RPMI8226 (cell line): ENCODE measurements at places on chromosomes 5 and 9.
A peak's percentile ranks its signal among the peaks of the same experiment; 100 is the strongest.

- DNase-seq: no peak
Observed at GRCh38 chr5:121987685-121988073, 25.9 kb downstream of the SRFBP1 start.

DNA sequence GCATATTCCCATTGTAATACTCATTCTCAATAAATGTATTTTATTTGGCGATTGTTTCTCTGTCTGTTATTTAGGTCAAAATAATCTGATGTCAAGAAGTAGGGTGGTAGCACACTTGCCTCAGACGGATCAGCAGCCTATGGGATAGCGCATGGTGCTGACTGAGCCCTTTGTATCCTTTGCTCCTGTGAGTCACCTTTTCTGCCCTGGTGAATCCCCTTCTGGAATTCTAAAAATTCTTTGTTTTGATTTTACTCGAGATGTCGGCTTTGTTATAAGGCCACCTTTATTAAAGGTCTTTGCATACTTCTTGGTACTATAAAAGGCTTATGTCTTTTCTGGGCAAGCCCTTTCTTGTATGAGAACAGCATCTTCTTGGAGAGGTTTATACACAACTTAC, 1187.8 kb downstream of the CDH9 start:
- DNase-seq: no peak

DNA sequence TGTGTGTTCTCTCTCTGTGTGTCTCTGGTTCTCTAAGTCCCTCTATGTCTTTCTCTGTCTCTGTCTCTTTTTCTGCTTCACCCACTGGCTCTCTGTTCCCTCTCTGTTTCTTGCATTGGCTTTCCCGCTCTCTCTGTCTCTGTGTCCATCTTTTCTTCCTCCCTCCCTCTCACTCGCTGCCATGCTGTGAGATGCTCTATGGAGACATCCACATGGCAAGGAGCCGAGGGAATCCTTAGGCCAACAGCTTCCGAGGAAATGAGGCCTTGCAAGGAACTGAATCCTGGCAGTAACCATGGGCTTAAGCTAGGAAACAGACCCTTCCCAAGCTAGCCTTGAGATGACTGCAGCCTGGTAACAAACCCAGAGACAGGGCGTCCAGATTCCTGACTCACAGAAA, 117.3 kb downstream of the BRINP1 start:
- DNase-seq: no peak

- no peak for DNase-seq
Observed at GRCh38 chr9:136284951-136285350, 18.9 kb downstream of the CCDC187 start.

DNA sequence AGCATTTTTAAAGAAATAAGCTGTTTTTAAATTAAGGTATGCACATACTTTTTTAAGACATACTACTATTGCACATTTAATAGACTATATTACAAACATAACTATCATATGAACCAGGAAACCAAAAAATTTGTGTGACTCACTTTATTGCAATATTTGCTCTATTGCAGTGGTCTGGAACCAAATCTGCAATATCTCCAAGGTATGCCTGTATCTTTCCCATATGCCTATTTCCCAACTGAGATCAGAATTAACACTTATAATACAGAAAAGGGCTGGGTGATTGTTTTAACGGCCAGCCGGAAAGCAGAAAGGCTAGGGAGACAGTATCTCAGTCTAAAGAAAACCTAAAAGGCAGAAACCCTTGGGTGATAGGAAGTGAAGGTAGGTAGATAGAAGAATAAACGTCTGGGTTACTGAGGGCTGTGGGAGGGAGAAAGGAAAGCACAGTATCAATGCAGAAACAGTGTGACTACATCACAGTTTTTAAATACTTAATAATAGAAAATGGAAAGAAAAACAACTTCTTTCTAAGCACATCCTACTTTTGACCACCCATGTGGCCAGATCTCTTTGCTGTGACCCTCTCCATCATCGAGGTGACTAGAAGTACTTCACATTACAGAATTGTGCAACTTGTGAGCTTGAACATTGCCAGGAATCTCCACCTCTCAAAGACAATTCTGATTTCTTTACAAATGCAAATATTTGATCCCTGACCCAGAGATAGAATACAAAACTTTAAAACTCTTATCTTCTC, 126.4 kb downstream of the LPAR1 start:
- DNase-seq: no peak

GRCh38 chr9:130156672-130157071, 15.5 kb upstream of the NCS1 start:
- DNase-seq: no peak

GRCh38 chr5:116572350-116573278, 2.0 kb downstream of the SEMA6A start:
- DNase-seq: no peak

DNA sequence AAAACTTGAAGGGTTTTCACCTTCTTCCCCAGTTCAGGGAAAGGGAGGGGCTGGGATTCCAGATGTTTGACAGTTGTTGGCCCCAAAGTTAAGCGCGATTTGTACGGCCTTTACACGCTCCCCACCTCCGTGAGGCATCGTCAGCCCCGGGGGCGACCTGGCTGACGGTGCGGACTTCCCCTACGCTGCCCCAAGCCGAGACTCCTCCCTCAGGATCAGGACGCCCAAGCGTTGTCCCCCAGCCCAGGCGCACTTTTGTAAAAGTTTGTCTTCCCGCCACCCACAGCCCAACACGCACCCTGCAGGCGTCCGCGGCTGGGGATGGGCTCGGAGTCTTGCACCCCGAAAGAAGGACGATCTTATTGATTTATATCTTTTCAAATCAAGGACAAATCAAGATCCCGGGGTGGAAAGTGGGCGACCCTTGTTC, 713 bp downstream of the MOB3B start:
- peak; percentile 47 for DNase-seq

DNA sequence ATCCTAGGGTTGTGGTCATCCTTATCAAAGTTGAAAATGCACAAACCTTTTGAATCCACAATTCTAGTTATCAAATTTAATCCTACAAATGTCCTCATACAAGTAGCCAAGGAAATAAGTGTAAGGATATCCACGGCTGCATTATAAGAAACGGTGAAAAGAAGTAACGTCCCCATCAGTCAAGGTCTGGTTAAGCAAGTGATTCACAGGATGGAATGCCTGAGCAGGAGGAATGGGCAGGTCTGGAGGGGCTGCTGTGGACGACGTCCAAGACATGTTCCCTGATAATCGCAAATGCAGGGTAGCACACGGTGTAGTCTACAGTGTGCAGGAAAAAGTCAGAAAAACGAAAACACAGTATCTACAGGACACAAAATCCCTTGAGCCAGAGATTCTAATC, 118.6 kb downstream of the ADAMTS2 start:
- DNase-seq: no peak

- DNase-seq: no peak
Observed at GRCh38 chr5:158521995-158522394, 577.7 kb downstream of the EBF1 start.

GRCh38 chr5:158140120-158140731, 281.3 kb upstream of the CLINT1 start:
- no peak for DNase-seq

DNA sequence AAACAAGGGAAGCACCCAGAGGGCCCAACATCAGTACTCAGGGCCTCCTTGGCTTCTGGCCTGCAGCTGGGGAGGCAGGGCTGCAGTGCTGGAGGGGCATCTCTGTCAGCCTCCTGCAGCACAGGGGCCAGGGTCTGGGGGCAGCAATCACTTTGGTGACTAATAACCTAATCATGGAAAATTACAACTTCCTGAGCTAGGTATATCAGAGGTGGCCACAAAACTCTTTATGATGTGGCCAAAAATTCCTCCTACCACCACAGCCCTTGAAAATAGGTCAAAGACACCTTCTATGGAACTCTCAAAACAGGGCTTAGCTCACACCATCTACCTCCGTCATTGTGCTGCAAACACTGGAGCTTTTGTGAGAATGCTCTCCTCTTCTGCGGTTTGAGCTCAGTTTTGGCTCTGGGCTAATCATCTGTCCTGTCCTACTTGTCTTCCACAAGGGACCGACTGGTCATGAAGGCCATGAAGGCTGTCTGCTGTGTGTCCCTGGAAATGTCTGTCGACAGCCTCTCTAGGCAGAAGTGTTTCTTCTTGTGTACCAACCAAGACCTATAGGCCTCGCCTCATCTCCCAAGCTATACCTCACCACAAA, 28.6 kb downstream of the CSF2 start:
- peak; percentile 25 for DNase-seq

- DNase-seq: no peak
Observed at GRCh38 chr5:78731884-78732283, 83.3 kb upstream of the LHFPL2 start.

DNA sequence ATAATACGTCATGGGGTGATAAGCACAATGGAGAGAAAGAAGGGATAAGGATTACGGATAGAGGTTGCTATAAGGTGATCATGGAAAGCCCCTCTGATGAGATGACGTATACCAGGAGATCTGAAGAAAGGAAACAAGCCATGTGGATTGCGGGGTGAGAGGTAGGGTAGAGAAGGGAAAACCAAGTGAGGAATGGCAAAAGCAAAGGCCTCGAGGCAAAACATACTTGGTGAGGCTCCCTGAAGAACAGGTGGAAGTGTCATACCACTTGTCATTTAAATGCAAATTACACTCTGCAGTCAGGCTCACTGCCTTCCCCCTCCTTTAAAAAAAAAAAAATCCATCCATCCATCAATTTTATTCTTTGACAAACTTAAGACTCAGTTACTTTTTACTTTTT, 420.8 kb downstream of the RAB3C start:
- DNase-seq: no peak

DNA sequence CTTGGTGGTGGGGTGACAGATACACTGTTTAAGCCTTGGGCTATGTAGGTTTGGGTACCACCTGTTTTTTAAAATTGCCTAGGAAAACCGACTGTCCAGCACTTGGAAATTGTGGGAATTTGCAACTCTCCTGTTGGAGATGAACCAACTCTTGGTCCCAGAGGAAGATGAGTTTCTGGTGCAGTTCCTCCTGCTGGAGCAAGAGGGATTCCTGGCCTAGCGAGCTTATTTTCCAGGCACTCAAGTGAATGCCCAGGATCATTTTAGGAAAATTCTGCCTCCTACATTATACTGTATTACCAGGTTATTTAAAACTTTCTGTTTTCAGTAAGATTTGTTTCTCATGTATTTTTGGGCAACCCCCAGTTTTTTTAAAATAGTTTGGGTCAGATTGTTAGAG, 33.7 kb downstream of the AP3S1 start:
- no peak for DNase-seq

DNA sequence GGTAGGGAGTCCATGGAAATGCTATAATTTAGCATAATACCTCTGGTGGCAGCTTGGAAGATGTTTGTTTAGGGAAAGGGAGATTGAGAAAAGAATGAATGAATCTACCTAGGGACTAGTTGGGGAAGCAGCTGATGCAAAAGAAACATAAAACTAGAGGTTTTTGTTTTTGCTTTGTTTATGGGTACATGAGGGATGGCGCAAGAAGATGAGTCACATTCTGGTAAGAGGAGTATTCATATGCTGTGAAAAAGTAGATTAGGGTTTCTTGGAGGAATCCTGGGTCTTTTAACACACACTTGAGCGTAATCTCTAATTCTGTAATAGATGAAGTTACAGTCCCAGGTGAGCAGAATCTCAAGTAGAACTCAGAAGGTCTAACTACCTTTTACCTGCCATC, 17.1 kb downstream of the C9orf43 start:
- DNase-seq: no peak

- DNase-seq: no peak
Observed at GRCh38 chr5:51860532-51861018, 477.3 kb downstream of the ISL1 start.

DNA sequence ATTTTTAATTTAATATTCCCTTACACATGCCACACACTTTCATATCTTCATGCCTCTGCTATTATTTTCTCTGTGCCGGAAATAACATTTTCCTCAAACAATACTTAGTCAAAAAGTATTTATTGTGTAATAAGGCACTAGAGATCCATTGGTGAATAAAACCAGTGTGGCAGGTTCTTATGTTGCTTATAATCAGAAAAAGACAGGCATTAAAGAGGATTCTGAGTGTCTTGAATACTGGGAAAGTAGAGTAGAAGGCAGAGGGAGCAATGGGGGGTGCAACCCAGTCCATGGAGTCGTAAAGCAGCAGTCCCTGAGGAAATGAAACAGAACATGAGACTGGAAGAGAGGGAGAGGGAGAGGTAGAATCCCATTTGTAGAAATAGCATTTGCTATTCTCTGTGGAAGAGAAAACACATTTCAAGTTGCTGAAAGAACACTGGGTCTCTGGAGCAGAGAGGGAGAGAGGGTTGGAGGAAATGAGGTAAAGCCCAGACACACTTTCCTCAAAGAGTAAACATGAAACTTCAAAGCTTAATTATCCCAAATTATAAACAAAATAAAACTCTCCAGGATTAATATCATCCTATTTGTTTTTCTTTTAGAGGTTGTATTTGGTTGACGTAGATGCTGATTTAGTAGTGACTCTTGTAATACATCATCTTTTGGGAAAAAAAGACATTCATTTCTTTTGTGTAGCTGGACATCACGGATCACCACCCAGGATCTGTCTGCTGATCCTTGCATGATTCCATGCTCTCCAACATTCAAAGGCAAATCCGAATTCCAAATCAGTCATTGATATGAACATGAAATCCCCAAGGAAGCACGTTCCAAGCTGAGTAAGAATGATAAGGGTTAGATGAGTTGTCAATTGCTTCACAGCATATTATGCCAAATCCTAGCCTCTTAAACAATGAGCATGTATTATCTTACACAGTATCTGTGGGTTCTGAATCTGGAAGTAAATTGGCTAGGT, 37.4 kb upstream of the GRAMD2B start:
- no peak for DNase-seq

DNA sequence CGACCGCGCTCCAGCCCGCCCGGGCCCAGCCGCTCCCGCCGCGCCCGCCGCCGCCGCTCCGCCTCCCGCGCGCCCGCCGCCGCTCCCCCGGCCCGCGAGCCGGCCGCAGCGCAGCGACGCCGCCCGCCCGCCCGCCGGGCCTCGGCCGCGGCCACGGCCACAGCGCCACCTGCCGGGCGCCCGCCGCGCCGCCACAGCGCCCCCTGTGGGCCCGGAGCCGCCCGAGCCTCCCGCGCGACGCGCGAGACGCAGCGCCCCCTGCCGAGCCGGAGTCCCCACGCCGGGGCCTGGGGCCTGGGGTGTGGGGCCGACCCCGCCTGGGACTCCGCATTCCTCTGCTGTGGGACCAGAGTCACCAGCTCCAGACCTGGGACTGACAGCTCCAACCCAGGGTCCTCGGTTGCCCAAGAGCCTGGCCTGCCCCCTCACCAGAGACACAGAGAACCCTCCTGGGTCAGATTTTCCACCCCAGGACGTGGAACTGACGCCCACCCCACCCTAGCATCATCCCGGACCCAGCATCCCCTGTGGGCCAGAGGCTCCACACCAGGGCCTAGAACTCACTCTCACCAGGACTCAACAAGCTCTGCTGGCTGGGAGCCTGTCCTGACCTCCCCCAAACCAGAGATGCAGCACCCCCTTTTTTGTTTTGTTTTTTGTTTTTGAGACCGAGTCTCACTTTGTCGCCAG, at the start of gene RAPGEF1:
Gene RAPGEF1 (minus strand): TSS at position 118 of the 690 bp plus-strand sequence. CDS start 246 bp downstream, outside the sequence.
- peak; percentile 85 for DNase-seq

GRCh38 chr5:10786835-10787234, 25.8 kb upstream of the DAP start:
- no peak for DNase-seq

- DNase-seq: no peak
Observed at GRCh38 chr9:80932181-80932580, 757.2 kb downstream of the TLE1 start.

- DNase-seq: no peak
Observed at GRCh38 chr5:174610968-174611367, 113.4 kb upstream of the MSX2 start.
